AG09309 (cell line): ENCODE measurements at places on chromosomes 1 and 21.

DNA sequence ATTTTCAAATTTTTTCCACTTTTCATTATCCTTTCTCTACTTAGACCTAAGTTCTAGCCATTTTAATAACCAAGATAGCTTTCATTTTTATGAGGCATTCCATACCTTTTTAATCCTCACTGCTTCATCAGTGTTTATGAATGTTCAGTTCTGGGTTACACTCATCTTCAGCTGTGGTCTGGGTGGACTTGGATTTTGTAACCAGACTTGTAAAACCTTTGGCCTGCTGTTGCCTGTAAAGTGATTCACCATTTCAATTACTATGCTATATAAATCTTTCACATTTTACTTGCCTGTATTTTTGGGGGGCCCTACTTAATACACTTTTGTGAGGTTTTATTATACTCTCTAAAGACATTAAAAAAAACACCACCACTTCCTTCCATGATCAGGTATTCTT, 46.2 kb downstream of the USP25 start:
- peak; percentile 82 for DNase-seq

DNA sequence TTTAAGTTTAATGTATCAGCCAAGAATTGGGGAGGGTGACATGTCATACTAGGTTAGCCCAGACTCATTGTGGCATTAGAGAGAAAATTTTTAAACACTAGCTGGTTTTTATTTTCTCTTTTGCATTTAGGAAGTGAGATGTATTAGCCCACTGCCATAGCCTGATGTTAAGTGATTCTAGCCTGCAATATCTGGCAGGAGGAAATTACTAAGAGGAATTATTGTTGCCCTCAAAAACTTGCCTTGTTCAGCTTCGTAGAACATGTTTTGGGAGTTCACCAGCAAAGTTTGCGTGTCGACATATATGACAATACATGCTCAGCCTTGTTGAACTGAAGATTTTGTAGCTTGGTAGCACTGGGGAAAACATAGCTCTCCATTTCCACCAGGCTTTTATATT, 12.5 kb downstream of the ADAM30 start:
- DNase-seq, result no peak

GRCh38 chr1:99455760-99456159, 190.2 kb upstream of the PALMD start:
- no peak for DNase-seq

DNA sequence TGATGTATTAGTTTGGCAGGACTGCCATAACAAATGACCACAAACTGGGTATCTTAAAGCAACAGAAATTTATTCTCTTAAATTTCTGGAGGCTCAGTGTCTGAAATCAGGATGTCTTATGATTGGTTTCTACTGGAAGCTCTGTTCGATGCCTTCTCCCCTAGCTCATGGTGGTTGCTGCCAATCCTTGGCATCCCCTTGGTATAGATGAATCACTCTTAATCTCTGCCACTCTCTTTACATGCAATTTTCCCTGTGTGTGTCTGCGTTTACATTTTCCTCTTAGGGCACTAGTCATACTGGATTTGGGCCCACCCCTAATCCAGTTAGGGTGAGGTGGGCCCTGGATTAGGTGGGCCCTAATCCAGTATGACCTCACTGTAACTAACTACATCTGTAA, 54.7 kb upstream of the MPC2 start:
- no peak for DNase-seq

DNA sequence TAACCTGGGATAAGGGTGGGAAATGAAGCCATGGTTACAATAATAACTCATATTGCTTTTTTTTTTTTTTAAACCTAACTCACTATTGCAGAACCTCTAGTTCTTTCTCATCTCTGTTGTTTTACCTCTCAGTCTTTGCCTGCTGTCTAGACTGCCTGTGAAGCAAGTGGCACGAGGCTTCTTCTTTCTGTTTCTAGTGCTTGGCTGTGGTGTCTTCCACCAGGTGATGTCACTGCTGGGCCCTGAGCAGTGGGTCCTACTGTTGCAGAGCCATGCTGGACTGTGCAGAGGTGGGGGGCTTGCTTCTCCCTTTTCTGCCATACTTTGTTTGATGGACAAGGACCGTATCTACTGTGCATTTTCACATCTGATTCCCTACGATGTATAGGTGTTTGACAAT, 51.7 kb downstream of the ZNF326 start:
- DNase-seq, result no peak

DNA sequence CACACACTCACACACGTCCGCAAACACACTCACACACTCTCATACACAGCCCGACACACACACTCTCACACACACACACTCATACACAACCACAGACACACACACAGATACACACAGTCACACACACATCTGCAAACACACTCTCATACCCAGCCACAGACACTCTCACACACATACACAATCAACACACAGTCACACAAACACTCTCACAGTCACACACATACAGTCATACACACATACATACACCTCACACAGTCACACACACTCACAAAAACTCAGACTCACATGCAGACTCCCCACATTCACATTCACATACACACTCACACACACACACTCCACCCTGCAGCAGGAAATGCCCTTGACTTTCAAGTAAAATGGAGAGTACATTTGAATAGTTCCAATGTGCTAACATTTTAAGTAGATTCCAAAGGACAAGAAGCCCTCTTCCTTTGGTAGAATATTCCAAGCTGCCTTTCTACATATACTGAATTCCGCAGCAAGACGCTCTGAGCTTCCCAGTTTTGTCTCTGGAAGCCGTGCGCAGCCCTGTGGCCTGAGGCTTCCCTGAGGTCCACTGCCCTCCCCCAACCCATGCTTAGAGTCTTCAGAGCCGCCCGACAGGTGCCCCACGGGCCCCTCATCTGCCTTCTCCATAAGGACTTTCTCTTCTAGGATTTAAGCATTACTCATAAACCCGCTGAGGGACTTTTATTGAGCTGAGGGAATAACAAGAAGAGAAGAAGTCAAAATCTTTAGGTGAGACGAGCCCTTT, 9.7 kb downstream of the BATF3 start:
- DNase-seq, result no peak

DNA sequence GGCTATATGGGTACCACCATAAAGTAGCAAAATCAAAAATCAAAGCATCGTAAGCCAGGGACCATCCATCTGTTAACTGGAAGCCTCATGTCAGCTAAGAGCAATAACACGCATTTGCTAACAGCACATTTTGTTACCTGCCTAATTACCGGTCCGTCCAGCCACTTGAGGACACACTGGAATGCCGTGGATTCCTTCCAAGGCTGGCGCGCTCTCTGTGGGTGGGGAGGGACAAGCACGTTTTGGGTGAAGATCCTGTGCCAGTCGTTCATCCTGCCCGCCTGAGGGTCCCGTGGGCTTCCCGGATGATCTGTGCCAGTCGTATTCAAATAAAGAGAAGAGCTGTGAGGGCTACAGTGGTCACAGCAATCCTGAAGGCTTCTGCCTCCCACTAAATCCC, 6.2 kb downstream of the NPHP4 start:
- no peak for DNase-seq
